ENCODE measurements at places on chromosomes 4 and X.

GRCh38 chr4:41885456-41885855 lies 49.8 kb upstream of the TMEM33 start:
- no peak for DNase-seq

DNA sequence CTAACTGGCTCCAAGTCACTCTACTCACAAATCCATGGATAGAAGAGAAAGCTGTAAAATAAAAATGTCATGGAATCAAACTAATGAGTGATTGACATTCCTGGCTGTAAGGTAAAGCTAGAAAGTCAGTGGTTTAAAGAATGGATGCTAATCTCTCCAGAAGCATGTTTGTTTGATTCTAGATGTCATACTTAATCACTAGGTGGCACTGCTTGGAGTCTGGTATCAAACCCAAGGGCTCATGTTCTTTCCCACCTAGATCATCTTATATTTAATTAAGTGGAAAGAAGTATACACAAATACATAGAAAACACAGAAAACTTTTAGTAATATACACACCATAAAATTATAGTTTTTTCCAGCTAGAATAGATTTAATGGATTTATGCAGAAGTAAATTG lies 2666.6 kb downstream of the PCDH7 start:
- no peak for DNase-seq

- no peak for DNase-seq
Observed at GRCh38 chrX:37921758-37922157, 74.4 kb upstream of the DYNLT3 start.

DNA sequence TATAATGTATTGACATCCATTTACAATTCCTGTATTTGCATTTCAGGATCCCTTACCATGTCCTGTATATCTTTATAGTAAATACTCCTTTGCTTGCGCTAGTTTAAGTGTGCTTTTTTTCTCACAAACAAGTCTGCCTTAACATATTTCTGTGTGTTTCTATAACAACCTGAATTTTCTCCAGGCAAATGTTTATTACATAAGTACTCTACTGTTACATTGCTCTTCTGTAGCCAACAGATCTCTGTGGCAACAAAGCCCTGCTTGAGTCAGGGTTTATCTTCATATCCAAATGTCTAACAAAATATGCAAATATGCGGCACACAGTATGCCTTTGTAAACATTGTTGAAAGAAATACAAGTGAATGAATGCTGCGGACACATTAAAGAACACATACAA lies 625.5 kb downstream of the TLL1 start:
- no peak for DNase-seq

DNA sequence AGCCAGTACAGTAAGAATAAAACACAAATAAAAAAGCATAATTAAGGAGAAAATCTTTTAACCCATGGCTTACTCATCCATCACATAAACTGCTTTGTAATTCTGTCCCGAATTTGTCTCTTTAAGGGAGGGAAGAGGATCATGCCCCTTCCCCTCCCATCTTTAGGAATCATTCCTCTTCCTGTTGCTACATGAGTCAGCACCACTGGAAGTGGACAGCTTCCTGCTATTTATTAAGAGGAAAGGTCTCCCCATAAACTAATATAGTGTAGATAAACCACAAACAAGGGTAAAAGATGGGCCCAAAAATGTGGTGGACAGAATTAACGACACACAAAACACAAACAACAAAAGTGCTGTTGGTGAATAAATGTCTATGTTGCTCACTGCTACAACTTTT lies 75.8 kb downstream of the PPP3CA start:
- no peak for DNase-seq
